Stimulated activated CD8-positive, alpha-beta memory T cell treated with anti-CD3 and anti-CD28 coated beads, Interleukin-4, amount 100 ng/mL, for 1 hour (primary cell): ENCODE measurements at places on chromosomes 2 and 18.

DNA sequence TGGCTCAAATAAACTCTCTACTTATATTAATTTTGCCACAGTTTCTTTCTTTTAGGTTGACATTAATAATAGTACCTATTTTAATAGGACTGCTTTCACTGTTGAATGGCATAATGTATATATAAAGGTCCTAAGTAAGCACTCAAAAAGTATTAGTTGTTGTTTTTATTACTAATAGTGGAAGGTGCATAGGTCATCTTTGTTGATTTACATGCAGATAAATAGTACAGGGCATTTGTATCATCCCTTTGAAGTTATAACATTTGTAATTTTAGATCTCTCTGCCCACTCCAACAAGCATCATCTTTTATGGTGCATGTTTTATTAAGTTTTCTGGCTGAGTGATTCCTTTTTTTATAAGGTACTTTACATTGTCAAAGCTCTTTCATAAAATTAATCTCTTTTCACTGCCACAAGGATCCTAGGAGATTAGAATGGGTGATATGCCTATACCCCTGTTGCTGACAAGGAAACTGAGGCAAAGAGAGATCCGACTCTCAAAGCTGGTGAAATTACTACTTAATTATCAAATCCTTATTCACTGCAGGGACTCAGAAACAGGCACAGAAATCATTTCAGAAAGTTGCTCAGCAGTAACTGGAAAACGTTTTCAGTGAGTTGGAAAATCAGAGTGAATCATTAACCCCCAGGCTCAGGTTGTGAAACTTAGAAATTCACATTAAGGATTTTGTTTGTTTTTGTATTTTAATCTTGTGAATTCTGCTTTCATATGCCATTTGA is 299.6 kb downstream of the AGPS start:
- DNase-seq, result no peak

- no peak for DNase-seq
Observed at GRCh38 chr2:64260817-64261216, 116.6 kb upstream of the PELI1 start.

GRCh38 chr18:58605027-58606020 is 23.6 kb downstream of the ALPK2 start:
- peak; percentile 16 for DNase-seq

GRCh38 chr2:14513903-14514302 is 118.6 kb upstream of the LRATD1 start:
- DNase-seq, result no peak

DNA sequence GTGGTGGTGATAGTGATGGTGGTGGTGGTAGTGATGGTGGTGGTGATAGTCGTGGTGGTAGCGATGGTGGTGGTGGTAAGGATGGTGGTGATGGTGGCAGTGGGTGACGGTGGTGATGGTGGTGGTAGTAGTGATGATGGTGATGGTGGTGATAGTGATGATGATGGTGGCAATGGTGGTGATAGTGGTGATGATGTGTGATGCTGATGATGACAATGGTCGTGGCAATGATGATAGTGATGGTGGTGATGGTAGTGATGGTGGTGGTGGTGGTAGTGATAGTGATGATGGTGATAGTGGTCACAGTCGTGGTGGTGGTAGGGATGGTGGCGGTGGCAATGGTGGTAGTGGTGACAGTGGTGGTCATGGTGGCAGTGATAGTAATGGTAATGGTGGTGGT is 243.9 kb upstream of the RAB6C start:
- DNase-seq, result no peak

- no peak for DNase-seq
Observed at GRCh38 chr2:65957886-65958285, 477.0 kb upstream of the MEIS1 start.

- DNase-seq, result no peak
Observed at GRCh38 chr2:31168291-31168690, 30.1 kb upstream of the GALNT14 start.
